T-helper 1 cell (primary cell): ENCODE measurements at places on chromosomes 4 and X.
A peak's percentile ranks its signal among the peaks of the same experiment; 100 is the strongest.

DNA sequence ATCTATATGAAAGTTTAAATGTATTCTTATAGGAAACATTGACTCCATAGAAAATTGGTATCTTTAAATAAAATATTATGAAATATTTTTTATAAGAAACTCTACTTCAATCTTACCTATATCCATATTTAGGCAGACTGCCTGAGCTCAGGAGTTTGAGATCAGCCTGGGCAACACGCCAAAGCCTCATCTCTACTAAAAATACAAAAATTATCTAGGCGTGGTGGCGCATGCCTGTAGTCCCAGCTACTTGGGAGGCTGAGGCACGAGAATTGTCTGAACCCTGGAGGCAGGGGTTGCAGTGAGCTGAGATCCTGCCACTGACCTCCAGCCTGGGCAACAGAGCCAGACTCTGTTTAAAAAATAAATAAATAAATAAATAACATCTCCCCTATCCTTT, 47.5 kb downstream of the PABPC4L start:
- no peak for DNase-seq

- no peak for DNase-seq
Observed at GRCh38 chrX:94977562-94977961, 1303.6 kb downstream of the FAM133A start.

- DNase-seq, result no peak
Observed at GRCh38 chr4:7941111-7941964, 1.7 kb upstream of the AFAP1 start.

DNA sequence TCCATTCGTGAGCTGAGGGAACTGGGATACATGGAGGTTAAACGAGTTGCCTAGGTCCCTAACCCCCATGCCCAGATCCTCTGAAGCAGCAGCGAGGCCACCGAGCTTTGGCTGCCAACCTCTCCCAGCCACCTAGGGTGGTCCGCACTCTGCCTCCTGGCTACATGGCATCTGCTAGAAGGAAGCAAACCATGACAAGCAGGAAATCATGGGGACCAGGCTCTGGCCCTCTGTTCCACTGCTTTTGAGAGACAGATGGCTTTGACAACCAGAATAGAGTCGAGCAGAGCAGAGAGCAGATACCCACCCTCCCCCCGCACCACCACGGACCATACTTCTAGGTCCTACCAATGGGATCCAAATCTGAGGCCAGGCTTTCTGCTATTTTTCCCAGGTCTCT, 37.5 kb upstream of the NKRF start:
- no peak for DNase-seq

GRCh38 chr4:797066-797465, 28.9 kb downstream of the CPLX1 start:
- DNase-seq, result no peak

DNA sequence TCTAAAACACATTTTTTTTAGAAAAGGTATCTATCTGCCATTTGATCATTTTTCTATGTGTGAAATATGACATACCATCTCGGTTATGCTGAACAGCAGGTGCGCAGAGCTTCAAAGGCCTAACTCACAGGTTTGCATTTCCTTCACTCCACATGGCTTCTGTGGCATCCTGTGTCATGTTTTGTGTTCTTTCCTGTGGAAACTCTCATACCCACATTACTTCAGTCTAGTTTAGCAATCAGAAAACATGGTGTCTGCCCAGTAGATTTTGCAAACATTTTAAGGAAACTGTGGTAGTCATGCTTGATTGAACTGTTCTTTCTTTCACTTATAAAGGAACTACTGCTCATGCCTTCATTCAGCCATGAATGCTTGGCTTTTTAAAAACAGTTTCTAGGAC, 11.3 kb upstream of the ARAP2 start:
- peak; percentile 59 for DNase-seq

GRCh38 chr4:10086506-10087120, 30.0 kb downstream of the WDR1 start:
- no peak for DNase-seq

- no peak for DNase-seq
Observed at GRCh38 chr4:99891351-99891750, 2.9 kb downstream of the LAMTOR3 start.

DNA sequence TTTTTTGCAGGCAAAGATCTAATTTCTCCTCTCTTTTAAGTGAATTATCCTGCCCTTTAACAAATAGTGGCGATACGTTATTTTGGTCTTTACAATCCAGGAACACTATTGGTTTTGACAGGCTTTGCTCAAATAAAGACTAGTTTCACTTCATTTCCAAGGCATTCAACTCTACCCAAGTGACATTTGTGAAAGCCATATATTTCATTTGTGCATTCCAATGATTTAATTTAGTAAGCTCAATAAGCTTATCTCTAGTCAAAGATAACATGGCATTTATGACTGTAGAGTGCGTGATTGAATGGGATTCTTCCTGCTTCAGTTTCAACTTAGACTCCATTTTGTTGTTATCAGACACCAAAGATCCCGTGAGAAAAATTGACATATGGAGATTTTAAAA, 959.8 kb downstream of the ADGRL3 start:
- no peak for DNase-seq

GRCh38 chr4:186002853-186003252, 66.1 kb upstream of the TLR3 start:
- DNase-seq, result no peak

- no peak for DNase-seq
Observed at GRCh38 chr4:164428561-164428960, 325.4 kb upstream of the SMIM31 start.

- DNase-seq, result no peak
Observed at GRCh38 chr4:76931087-76931486, 18.5 kb upstream of the SEPTIN11 start.

DNA sequence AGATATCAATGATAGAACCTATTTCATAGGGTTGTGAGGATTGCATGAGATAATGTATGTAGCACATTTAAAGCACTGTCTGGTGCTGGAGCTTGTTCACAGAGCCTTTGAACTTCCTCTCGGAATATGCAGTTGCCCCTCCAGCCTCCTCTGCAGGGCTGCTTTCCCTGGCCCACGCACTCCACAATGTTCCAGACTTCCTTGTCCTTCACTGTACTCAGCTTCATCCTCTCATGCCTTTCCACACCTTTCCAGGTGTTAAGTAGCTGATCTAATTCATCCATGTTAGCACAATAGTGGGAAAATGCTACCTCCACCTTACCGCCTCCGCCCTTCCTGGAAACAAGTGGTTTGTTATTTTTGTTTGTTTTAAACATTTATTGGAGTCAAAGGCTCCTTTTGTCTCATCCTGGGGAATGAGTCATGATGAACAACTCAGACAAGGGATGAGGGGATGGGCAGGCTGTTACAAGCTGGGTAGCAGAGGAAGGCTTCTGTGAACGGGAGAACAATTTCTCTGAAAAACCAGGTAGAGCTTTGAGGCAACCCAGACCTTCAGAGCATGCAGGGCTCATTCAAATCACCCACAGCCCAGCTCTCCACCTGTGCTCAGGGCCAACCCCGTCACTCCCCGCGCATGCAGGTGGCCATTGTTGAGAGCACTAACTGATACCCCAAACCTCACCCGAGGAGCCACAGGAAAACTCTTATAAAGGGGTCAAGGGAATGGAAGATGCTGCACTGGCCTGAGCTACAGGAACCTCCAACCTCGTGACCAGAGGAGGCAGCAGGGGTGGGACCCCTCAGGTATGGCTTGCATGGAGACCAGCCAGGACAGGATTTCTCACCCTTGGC, 84.9 kb upstream of the TBL1X start:
- DNase-seq, result no peak

DNA sequence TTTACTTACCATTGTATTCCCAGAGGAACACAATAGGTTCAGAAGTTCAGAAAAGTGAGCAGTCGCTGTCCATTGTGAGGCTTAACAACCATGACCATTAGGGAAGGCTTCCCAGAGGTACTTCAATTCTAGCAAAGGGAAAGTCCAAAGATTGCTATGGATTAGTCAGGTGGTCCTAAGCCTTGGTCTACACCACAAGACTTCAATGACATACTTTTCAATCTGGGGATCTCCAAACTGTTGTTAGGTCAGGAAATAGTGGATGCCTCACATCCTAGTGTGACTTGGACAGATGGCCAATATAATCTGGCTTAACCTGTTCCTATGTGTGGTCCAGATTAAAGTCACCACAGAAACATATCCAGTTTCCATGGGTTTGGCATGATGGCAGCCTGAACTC, 118.0 kb downstream of the SPCS3 start:
- DNase-seq, result no peak

- DNase-seq, result no peak
Observed at GRCh38 chr4:145823743-145824142, 114.9 kb downstream of the ZNF827 start.

GRCh38 chr4:111475001-111475400, 670.3 kb upstream of the FAM241A start:
- no peak for DNase-seq

GRCh38 chr4:36280555-36280954, 861 bp upstream of the DTHD1 start:
- DNase-seq, result no peak

DNA sequence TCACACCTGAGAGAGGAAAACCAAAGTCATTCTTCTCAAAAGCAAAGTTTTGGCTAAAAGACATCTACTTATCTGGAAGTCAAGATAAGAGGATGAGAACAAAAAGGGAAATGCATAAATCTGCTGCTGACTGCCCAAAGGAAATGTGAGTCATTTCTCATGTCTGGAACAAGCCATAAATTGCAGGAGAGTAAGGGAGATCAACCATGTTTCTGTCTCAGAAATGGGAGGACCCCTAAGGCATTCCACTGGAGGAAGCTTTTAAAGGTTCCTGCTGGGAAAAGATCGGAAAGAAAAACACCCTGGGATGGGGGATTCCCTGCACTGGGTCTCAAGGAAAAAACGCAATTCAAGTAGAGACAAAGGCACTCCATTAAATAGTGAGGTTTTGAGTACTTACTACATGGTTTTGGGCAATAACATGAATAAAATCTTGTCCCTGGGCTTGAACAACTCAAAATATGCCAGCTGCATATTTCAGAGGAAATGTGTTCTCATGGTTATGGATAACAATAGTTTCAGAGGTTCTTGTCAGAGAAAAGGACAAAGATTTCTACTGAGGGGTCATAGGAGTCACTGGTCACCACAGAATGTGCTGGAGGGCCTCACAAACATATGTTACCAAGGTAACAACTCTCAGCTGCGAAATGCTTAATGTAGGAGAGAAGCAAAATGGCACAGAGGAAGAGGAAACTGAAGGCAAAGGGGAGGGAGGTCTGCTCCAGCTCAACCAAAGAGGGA, 19.3 kb downstream of the GPR143 start:
- no peak for DNase-seq

- DNase-seq, result no peak
Observed at GRCh38 chr4:69026974-69027373, 69.3 kb upstream of the UGT2B7 start.

DNA sequence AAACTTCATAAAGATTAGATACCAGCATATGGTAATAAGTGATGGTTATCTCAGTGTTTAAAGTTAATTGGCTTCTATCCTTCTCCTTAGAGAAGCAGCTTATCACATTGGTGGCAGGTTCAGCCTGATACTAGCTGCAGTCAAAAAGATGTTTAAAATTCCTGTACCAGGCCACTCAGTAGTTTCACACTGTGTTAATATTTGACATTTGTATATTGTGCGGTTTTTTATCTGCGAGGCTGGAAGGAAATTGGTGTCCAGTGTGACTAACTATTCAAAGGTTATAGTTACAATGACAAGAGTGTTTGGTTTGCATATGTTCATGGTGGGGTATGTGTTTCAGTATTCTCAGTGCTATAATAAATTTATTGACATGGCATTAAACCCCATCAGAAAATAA, 27.5 kb upstream of the TBC1D8B start:
- no peak for DNase-seq

- no peak for DNase-seq
Observed at GRCh38 chr4:114694770-114695169, 96.2 kb downstream of the UGT8 start.

- no peak for DNase-seq
Observed at GRCh38 chr4:38099908-38100407, 139.8 kb downstream of the PTTG2 start.
